NCI-H774 (cell line): ENCODE measurements at places on chromosomes 12 and 14.

GRCh38 chr12:66280561-66280960 is 21.7 kb upstream of the HELB start:
- DNase-seq = no peak

GRCh38 chr14:85039353-85039626 is 490.7 kb upstream of the FLRT2 start:
- DNase-seq = no peak

GRCh38 chr12:26466726-26467125 is 271.4 kb downstream of the SSPN start:
- no peak for DNase-seq

DNA sequence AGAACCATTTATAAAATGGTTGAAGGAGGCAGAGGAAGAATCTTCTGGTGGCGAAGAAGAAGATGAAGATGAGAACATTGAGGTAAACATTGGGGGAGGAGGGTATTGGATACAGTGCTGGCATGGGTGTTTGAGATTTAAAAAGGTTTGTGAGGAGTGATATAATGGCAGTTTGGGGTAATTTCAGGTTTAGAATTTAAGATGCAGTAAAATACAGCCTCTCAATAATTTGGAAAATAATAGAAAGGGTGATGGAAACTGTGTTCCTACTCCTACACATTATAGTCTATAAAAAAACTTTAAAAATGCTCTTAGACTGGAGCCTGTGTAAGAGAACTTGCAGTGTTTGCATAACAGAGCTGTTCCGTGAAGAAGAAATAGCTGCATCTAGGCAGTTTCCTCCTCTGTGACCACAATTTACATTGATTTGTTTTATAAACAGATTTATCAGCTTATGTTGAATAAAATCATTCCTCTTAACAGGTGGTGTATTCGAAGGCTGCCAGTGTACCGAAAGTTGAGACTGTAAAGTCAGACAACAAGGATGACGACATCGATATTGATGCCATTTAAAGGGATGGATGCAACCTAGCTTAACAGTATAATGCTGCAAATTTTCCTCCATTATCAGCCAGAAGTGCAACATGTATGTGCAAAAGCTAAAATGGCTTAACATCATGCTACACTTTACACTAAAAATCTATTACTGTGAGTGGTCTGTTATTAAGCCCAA is 6.6 kb downstream of the EIF5 start:
- DNase-seq = no peak

DNA sequence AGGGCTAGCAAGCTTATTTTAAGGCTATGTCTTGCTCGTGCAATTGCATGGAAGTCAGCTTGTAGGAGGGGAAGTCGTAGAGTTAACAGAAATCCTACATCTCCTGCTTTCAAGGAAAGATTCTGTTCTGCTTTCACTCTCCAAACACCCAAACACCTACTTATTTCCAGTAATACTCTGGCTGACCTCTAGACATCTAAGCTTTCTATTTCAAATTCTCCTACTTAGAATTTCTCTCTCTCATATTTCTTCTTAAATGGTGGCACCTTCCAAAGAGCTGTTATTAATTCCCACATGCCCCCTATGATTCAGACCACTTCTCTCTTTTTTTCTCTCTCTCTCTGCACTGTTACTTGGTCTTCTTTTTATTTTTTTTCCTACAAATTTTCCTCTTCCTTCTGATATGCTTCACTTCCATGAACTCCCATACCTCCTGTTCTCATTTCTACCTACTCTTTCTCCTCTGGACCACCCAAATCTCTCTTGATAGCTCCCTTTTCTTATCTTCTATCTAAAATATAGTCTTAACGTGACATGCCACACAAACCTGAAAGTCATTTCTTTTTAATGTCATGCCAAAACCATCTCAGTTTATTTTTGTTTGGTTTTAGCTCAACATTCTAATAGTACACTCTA is 90.8 kb downstream of the RPS6KA5 start:
- DNase-seq = no peak

GRCh38 chr14:20675669-20676068 is 8.7 kb upstream of the RNASE4 start:
- DNase-seq = no peak

- DNase-seq = no peak
These were observed 459 bp downstream of the PPFIBP1 start for GRCh38 chr12:27524494-27524835.

- no peak for DNase-seq
These were observed 59.5 kb downstream of the VEZT start for GRCh38 chr12:95277139-95277538.

GRCh38 chr12:69345742-69346141 is 2.4 kb upstream of the LYZ start:
- no peak for DNase-seq

- DNase-seq = no peak
These were observed 108.8 kb downstream of the KITLG start for GRCh38 chr12:88471331-88472045.

- no peak for DNase-seq
These were observed 13.1 kb upstream of the ATP5F1B start for GRCh38 chr12:56658921-56659320.

DNA sequence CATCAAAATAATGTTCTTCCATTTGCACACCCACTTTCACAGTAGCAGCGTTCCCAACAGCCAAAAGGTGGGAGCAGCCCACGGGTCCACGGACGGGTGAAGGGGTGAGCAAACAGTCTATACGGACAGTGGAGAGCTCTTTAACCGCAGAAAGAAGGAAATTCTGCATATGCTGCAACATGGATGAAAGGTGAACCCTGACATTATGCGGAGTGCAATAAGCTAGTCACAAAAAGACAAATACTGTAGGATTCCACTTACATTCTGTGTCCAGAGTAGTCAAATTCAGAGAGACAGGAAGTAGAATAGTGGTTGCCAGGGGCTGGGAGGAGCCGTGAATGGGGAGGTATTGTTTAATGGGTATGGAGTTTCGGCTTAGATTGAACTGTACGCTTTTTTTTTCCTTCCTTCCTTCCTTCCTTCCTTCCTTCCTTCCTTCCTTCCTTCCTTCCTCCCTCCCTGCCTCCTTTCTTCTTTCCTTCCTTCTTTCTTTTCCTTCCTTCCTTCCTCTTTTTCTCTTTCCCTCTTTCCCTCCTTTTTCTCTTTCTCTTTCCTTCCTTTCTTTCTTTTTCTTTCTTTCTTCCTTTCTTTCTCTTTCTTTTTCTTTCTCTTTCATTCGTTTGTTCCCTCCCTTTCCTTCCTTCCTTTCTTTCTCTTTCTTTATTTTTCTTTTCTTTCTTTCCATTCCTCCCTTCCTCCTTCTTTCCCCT is 15.8 kb upstream of the ANKRD9 start:
- peak; percentile 18 for DNase-seq

DNA sequence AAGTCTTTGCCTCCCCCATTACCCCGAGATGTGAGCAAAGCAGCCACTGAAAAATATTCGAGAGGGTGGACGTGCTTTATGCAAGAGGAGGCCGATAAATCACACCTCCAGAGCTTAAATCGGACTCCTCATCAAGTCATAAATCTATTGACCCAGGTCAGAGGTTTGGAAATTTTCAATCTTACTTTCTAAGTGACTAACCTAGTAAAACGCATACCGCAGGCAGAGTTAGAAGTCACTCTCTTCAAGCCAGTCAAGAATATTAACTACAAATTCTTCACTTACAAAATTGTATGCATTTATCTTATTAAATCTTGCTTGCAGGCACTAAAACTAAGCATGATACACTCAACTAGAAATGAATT is 34.9 kb downstream of the GPHB5 start:
- DNase-seq = no peak

GRCh38 chr14:57884175-57884574 is 18.3 kb upstream of the SLC35F4 start:
- DNase-seq = no peak

DNA sequence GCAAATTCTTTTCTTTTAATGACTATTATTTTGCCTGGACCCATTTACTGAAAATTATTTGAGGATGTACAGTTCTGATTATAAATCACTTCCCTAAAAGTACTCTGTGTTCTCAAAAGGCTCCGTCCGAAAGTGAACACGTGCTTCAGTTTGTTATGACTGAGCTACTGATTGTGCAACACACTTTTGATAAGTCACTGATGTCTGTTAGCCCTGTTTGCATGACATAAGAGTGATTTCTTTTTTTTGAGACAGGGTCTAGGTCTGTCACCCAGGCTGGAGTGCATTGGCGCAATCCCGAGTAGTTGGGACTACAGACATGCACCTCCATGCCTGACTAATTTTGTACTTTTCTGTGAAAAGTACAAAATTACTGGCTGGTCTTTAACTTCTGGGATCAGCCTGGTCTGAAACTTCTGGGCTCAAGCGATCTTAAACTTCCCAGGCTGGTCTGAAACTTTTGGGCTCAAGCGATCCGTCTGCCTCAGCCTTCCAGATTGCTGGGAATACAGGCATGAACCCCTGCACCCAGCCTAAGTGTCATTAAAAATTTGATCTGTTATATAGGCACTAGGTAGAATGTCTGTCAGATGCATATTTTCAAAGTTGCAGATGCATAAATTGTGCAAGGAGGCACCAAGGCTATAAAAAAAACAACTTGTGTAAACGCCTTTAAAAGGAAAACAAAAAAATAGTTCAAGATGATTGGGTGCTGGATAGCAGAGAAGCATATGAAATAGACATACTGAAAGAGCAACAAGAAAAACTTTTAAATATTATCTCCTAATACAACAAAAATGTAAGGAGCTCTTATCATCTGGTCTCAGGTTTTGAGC is 111.5 kb downstream of the SRGAP1 start:
- no peak for DNase-seq

GRCh38 chr14:101912841-101913240 is 51.5 kb upstream of the DYNC1H1 start:
- DNase-seq = no peak

DNA sequence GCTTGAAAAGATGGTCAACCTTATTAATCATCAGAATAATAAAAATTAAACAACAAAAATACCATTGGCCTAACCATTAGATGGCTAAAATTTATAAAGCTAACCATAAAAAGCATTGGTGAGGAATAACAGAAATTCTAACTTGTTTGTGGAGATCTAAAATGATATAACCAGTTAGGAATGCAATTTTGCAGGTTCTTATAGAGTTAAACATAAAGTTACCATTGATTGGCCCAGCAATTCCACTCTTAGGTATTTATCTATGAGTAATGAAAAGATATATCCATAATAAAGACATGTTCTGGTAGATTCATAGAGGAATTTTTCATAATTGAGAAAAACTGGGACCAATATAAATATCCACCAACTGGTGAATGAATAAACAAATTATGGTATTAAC is 1098.6 kb downstream of the FSCB start:
- no peak for DNase-seq

- DNase-seq = no peak
These were observed 30.3 kb upstream of the STRAP start for GRCh38 chr12:15851919-15852318.

DNA sequence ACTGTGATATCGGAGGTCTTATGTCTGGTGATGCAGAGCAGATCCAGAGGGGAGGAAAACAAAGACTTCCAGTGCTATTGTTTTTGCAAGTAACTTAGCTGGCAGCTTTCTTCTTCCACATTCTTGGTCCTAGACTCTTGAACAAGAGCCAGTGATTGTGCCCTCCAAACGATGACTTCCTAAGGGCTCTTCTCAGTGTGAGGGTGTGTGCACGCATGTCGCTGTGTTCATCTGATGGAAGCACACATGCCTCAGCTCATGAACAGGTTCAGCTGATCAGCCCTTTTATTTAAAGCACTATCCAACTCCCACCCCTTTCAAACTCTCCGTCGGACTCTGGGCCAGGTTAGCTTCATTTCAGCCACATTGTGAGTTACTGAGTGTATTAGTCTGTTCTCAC is 59.5 kb downstream of the SMOC1 start:
- DNase-seq = no peak

GRCh38 chr12:106025129-106025528 is 113.6 kb downstream of the NUAK1 start:
- DNase-seq = no peak

- no peak for DNase-seq
These were observed 185.1 kb downstream of the DACT1 start for GRCh38 chr14:58822856-58823255.

GRCh38 chr12:7628381-7628961 is 37.2 kb downstream of the APOBEC1 start:
- DNase-seq = no peak

GRCh38 chr12:1643905-1644533 is 15.0 kb downstream of the WNT5B start:
- no peak for DNase-seq

- peak; percentile 1 for DNase-seq
These were observed 14.0 kb upstream of the HPD start for GRCh38 chr12:121872546-121873215.

- DNase-seq = no peak
These were observed 170.4 kb downstream of the CALM1 start for GRCh38 chr14:90567191-90567590.

- no peak for DNase-seq
These were observed 21.0 kb downstream of the CHST11 start for GRCh38 chr12:104477510-104478390.

GRCh38 chr14:24051789-24052655 is at the start of gene CARMIL3:
CARMIL3 (plus strand) TSS chr14:24052009; CDS start chr14:24052154, 145 bp downstream.
- DNase-seq = peak; percentile 72

- DNase-seq = no peak
These were observed 28.8 kb downstream of the TIMELESS start for GRCh38 chr12:56420411-56420810.

- DNase-seq = no peak
These were observed 173.3 kb downstream of the ADCK1 start for GRCh38 chr14:77973246-77973645.

DNA sequence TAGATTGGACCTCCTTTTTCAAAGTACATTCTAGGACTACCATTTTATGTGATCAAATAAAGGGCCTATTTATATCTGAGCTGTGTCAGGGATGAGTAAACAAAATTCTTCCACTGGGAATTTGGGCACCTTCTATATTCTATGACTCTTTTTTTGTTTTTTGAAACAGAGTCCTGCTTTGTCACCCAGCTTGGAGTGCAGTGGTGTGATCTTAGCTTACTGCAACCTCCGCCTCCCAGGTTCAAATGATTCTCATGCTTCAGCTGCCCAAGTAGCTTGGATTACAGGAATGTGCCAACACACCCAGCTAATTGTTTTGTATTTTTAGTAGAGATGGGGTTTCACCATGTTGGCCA is 64.8 kb downstream of the DRAM1 start:
- no peak for DNase-seq

GRCh38 chr14:91899806-91900205 is 32.5 kb upstream of the TC2N start:
- DNase-seq = no peak

- no peak for DNase-seq
These were observed 178.2 kb downstream of the AKAP6 start for GRCh38 chr14:32507029-32507984.

- peak; percentile 9 for DNase-seq
These were observed 32.3 kb downstream of the RPS29 start for GRCh38 chr14:49553892-49554291.

DNA sequence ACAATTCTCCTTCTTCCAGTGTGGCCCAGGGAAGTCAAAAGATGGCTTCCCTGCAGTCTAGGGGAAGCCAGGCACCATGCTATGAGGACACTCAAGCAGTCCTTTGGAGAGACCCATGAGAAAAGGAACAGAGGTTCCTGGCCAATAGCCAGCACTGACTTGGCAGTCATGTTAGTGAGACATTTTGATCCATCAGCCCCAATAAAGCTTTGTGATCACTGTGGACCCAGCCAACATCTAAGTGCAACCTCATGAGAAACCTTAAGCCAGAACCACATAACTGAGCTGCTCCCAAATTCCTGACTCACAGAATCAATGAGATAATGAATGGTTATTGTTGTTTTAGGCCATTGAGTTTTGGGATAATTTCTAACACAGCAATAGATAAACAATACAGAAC is 51.0 kb upstream of the NAP1L1 start:
- no peak for DNase-seq
